ENCODE measurements at places on chromosomes 13 and 19.

GRCh38 chr13:97975280-97975847, 21.9 kb downstream of the IPO5 start:
- DNase-seq = no peak

DNA sequence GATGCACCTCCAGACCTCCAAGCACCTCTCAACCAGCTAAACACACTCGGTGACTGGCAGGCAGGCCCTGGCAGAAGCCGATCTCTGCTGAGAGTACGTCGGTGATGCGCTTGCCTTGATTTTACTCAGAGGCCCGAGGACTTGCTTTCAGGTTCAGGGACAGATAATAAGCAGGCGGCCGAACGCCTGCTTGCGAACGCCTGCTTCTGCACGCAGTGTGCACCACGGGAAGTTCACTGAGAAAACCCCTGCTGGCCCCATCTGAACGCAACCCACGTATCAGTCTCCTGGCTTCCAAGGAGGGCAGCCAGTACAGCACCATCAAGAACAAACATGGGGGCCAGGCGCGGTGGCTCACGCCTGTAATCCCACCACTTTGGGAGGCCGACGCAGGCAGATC, 108.0 kb downstream of the STK24 start:
- no peak for DNase-seq

DNA sequence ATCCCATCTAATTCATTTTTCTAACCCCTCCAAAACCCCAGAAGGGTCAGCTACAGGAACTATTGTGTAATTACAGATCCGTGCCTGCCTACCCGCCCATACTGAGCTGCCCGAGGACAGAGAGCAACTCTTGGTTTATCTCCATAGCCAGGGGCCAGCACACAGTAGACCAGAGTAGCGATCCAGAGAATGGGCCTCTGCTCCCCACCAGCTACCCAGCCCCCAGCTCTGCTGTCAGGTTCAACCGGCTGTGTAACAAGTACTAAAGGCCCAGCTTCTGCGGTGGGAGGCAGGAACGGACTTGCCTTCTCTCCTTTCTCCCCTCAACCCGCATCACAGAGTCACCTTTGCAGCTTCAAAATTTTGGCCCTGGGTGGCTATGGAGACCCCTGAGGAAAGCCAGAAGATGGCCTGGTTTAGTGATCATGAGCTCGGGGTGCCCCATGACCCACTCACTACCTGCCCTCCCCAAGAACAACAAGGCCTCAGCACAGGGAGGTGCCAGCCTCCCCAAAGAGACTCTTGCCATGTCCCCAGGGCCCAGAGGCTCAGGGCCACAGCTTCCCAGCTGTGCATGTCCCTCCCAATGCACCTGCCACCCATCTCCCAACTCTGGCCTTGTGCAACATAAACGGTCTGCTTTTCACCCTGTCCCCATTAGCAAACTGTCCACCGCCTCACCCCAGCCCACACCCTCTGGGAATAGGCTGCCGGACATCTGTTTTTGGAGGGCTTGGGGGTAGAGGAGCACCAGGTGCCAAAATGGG, 5.7 kb downstream of the CALM3 start:
- peak; percentile 19 for DNase-seq

DNA sequence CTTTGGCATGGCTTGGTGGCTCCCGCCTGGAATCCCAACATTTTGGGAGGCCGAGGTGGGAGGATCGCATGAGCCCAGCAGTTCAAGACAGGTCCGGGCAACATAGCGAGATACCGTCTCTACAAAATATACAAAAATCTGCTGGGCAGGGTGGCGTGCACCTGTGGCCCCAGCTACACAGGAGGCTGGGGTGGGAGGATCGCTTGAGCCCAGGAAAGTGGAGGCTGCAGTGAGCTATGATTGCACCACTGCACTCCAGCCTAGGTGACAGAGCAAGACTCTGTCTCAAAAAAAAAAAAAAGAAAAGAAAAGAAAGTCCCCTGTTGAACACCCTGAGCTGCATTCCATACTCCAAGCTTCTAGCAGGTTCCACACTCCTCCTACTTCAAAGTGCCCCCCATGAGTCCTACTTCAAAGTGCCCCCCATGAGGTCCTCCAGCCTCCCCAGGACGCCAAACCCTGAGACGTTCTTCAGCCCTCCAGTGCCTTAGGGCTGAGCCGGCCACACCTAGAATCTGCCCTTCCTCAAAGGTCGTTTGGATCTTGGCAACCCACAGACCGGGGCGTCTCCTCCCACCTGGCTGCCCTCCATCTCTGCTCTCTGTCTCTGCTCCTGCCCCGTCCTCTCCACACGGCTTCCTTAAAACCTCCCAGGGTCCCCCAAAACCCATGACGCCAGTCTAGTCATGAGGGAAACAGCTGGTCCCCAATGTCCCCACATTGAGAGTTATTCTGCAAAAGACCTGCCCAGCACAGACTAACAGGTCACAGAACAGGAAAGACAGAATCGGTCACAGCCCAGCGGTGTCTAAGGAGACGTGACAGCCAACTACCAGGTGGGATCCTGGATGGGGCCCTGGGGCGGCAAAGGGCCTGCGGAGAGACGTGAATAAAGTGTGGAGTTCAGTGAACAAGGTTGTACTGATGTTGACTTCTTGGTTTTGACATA, 4.8 kb downstream of the TJP3 start:
- DNase-seq = no peak

DNA sequence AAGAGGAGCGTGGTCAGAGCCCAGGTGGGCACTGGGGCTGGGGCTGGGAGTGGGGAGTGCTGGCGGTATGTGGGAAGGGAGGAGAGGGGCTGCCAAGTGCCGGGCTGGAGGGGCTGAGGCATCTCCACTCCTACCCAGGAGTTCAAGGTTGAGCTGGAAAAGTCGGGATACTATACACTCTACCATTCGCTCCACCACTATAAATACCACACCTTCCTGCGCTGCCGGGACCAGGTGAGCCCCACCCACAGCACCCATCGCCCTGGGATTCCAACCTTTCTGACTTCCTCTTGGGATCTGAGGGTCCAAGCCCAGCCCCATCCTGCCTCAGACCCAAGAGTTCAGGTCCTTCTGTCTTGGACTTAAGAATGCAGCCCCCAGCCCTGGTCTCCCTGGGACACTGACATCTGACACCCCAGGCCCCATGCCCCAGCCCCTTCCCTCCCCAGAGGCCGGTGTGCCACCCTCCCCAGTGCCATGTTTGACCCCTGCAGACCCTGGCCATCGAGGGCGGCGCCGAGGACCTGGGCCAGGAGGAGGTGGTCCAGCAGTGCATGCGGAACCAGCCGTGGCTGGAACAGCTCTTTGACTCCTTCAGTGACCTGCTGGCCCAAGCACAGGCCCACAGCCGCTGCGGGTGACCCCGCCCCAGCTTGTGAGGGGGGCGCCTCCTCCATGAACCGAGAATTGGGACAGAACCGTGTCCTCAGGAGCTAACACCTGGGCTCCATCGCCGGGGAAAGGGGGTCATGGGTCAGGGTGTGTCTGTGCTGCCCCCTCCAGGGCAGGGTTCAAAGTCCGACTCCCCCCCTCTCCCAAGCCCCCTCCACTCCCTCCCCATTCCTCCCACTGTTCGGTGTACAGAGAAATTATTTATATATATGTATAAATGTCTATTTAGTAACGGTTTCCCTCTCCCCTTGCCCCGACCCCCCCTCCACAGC, 14.7 kb downstream of the RRAS start:
- DNase-seq = no peak

DNA sequence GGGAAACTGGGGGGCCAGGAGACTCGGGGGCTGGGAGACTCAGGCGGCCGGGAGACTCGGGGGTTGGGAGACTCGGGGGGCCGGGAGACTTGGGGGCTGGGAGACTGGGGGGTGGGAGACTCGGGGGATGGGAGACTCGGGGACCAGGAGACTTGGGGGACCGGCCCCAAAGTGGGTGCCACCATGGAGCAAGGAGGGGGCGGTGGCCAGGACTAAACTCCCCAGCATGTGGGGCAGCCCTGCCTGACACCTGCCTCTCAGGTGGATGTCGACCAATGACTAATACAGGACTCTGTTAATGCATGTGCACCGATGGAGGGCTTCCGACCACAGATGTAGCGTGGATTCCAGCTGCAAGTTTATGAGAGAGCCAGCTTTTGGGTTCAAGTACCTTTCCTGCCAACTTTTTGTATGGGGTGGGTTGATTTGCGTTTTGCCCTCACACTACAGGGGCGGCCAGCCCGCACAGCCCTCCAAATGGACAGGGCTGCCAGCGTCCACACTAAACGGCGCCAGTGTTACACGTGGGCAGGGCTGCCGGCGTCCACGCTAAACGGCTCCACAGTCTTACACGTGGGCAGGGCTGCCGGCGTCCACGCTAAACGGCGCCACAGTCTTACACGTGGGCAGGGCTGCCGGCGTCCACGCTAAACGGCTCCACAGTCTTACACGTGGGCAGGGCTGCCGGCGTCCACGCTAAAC, 62.2 kb downstream of the RASA3 start:
- DNase-seq = no peak

DNA sequence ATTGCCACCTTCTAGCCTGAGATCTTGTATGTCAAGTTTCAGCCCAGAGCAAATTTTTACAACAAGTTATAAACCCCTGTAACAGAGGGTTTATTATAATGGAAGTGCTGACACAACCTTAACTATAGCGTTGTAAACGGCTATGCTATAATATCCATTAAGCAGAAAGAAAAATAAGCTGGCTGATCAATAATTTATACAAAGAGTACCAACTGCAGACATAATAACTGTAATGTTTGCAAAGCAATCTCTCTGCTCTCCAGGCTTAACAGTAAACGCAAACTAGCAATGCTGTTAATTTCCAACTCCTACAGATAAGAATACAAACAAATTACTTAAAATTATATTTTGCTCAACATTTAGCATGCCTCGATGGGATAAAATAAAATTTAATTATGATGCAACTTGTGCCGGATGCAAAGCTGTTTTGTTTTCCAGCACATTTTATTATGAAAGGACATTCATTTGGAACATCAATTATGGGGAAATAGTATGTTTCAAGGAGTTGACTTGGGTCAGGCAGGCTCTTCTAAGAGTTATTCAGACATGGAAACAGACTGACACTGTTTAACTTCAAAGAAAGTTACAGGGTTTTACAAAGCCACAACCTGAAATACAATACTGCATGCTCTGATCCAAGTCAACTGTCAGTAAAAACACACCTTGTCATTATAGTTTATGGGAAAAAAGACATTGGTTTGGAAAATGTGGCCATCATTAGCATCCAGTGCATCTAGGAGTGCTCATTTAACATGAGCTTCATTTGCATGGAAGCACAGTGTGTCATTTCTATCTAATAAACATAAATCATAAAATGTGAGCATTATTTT, 6.6 kb upstream of the DACH1 start:
- DNase-seq = no peak

DNA sequence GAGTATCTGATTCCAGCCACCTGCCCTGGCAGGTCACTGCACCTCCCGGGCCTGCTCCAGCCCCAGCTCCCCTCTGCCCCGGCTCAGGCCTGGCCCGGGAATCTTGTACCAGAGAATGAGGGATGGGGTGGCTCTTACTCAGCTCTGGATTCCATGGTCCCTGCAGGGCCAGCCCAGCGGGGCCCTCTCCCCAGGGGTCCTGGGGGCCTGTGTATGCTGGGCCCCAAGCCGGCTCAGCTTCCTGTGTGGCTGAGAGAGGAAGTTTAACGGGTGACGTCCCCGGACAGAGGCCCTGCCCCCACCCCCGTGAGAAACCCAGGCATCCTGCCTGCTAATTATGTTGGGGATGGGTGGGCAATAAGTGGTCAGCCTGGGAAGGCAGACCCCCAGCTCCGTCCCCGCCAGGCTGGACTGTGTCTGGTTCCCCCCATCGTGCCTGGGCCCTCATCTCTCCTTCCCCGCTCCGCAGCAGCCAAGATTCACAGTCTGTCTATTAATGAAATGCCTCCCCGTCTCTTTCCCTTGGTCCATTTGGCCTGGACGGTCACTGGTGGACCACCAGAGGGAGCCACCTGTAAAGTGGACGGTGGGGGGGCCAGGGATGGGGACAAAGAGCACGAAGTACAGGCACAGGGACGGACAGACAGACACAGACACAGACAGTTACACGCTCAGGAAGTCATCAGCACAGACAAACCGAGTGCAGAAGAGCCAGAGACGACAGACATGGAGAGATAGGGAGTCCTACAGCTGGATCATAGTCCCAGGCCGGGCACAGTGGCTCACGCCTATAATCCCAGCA, at the start of gene DENND1C:
Gene DENND1C, minus strand, starts transcription at position 247 of the 802 bp plus-strand sequence. Its CDS starts 92 bp downstream, at position 155.
- peak; percentile 70 for DNase-seq

GRCh38 chr13:80054806-80055205, 286.1 kb downstream of the SPRY2 start:
- no peak for DNase-seq

DNA sequence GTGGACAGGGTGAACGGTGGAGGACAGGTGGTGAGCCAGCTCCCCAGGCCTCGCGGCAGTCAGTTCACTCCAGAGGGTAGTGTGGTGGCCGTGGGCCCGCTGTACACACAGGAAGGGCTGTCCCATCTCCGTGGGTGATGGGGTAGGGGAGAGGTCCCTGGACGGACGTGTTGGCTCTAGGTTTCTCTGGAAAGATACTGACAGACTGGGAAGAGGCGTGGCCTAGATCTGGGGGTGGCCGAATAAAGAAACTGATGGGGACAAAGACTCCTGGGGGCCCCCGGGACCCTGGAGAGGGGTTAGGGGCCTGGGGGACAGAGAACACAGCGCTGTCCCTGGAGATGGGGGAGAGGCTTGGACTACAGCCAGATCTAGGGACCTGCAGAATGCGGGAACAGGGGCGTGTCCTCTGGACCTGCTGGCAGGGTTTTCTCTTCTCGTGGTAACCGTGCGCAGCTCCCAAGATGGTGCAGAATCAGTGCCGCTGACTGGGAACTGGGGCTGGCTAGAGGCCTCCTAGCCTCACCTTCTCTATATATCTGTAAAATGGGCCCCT, 4.0 kb upstream of the PRAM1 start:
- DNase-seq = no peak

GRCh38 chr13:107847406-107847805, 367.9 kb downstream of the LIG4 start:
- DNase-seq = no peak

DNA sequence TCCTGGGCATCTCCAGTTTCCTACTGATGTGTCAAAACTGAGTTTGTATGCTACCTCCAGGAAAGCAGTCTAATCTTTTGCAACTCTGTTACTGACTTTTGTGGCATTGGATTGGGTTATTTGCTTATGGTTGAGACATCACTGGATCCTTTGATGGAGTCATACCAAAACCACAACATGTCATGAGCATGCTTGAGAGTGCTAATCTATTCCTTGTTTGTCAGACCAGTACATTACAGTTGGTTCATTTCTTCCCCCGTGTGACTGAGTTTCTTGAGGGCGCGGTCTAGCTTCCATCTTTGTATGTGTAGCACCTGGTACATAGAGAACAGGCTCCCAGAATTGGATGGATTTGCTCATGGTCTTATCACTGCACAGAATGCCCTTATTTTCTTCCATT, 43.2 kb downstream of the SUGT1 start:
- no peak for DNase-seq
